ENCODE measurements at places on chromosomes 16 and 17.
A peak's percentile ranks its signal among the peaks of the same experiment; 100 is the strongest.

GRCh38 chr16:9061358-9061813 is 30.1 kb upstream of the HAPSTR1 start:
- peak; percentile 12 for DNase-seq

DNA sequence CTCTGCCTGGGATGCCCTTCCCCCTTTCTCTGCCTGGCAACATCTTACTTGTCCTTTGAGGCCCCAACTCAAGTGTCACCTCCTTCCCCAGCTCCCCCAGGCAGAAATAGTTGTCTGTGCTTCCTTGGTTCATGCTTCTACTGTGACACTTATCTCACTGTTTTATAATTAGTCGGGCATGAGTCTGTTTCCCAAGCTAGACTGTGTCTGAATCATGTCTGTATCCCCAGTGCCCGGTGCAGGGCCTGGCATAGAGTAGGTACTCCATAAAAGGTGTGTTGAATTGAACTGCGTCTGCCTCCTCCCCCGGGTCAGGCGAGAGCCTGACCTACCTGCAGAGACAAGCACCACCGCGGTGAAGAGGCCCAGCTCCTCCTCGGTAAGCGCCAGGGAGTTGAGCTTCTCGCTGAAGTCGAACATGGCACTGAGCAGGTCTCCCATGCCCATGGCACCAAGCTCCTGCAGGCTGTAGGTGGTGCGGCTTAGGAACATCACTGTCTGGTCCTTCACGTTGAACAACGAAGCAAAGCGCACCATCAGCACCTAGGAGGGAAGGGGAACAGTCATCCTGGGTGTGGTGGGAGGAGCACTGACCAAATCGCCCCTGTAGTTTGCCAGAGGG is 6.7 kb downstream of the NR1D1 start:
- DNase-seq = no peak

DNA sequence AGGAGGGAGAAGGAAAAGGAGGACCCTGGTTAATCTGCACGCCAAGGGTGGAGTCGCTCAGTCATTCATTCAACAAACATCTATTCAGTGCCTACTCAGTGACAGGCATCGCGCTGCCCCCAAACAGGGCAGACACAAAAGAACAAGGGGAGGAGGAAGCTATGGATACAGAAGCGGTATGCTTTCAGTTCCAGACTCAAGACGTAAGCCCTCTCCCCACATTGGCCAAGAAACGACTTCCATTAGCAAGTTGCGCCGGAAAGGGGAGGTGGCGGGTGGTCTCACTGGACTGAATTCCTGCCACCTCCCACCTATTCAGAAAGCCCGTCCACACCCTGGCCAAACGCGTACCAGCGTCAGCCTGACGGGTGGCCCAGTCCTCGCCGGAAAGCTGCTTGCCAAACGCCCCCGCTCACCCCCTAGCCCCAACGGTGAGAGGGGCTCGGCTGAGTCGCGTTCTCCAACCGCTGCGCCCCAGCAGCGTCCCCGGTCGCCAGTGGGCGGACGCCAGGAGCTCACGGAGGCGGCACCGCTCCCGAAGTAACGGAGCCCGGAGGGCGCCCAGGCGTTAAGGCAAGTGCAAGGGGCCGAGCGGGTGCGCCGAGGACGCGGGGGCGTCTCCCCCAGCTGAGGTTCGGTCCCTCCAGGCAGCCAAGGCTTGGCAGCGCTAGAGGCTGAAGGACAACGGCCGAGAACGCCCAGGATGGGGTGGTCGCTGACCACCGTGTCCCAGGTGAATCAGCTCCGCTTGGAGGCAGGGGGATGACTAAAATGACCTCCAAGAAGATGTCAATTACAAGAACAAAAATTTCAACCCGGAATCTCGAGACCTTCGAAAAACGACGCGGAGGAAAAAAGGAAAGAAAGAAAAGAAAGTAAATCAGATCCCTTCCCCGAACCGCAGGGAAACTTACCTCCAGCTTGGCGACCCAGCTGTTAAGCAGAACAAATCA is 470.7 kb downstream of the SOX9 start:
- DNase-seq = peak; percentile 53

- DNase-seq = no peak
Observed at GRCh38 chr17:21119919-21120249, 6.9 kb upstream of the DHRS7B start.

GRCh38 chr17:28657756-28658155 is 4.0 kb downstream of the SDF2 start:
- no peak for DNase-seq

DNA sequence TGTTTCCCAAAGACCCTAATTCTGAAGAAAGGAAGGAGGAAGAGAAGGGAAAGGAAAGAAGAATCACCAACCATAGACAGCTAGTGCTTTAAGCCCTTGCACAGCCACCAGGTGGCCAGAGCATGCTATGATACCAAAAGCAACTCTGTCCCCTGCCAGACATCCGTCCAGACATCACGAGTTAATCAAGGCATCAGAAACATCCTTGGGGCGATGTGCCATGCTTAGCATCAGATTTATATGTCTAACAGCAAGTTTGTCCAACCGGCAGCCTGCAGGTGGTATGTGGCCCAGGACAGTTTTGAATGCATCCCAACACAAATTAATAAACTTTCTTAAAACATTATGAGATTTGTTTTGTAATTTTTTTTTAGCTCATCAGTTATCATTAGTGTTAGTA is 2.9 kb upstream of the CRYBA1 start:
- DNase-seq = no peak

DNA sequence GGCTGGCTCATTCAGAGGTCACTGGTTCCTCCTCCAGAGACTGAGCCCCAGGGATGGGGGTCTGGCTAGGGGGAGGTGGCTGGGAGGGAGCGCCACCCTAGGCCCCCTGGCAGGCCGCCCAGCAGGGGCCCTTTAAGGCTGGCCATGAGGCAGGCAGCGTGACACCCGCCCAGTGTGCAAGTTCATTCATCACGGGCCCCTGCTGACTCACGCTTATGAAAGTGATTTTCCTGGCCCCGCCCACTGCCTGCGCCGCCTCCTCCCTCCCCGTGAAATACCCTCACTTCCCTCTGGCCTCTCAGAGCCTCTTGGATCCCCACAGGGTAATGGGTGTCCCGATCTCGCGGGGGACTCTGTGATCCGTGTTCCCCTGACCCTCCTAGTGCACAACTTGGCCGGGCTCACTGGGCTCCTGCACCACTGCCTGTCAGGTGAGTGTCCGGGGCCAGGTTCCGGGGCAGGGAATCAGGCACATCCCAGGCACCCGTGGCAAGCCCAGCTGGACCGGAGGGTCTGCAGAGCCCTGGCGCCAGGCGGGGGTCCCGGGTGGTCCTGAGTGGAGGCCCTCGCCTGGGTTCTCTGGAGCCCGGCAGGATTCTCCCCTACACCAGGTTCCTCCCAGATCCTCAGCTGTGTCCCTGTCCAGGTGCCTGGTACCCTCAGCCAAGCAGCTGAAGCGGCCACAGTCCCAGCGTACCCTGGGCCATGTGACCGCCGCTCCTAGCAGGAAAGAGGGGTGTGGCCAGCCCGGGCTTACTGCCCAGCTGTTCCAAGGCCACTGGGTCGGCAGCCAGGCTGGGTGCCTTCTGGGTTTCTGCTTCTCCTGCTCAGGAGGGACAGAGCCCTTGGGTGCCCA is at the start of gene OSGIN1:
Gene OSGIN1 (plus strand): TSS at position 301 of the 856 bp plus-strand sequence. CDS start 4,432 bp downstream, outside the sequence.
- peak; percentile 56 for DNase-seq

DNA sequence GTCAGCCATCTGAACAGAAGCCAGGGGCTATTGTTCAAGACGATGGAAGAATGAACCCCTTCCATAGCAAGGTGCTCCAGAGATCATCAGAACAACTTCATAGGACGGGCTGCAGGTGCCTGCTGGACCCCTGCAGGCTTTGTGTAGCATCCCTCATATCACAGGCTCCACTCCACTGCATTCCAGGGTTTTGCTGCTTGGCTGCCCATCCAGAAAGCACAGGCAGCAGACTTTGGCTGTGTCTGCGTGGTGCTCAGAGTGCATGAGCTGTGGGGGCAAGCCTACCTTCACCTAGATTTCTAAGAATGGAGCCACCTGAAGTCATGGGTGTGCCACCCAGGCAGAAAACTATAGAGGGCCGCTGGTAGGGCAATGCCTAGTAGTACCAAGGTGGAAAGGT is 93.9 kb upstream of the NLRP1 start:
- DNase-seq = no peak

GRCh38 chr16:50702725-50703124 is 9.3 kb downstream of the NOD2 start:
- no peak for DNase-seq

DNA sequence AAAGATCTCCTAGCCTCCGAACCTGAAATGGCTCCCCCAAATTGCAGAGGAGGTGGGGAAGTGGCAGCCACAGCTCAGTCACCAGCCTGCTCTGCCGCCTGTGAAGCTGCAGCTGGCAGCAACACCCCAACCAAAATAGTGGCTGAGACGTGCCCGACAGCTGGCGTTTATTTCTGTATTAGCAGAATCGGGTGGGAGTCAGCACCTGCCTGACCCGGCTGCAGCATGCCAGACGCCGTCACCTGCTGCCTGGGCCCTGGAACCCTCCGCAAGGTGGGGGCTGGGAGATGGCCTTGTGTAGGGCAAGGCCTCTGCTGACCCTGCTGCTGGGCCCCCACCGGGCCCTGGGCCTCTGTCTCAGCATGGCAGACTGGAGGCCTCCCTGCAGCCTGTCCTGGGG is 17.5 kb upstream of the PABPN1L start:
- no peak for DNase-seq

GRCh38 chr16:29815032-29815721 is 775 bp upstream of the PAGR1 start:
- no peak for DNase-seq

- DNase-seq = peak; percentile 74
Observed at GRCh38 chr17:82367724-82368524, 3.6 kb upstream of the UTS2R start.

- DNase-seq = no peak
Observed at GRCh38 chr16:630249-630814, 453 bp upstream of the WFIKKN1 start.

- no peak for DNase-seq
Observed at GRCh38 chr17:4795168-4795567, 796 bp upstream of the PSMB6 start.

- no peak for DNase-seq
Observed at GRCh38 chr17:6926667-6927066, 69.2 kb upstream of the ALOX12 start.

DNA sequence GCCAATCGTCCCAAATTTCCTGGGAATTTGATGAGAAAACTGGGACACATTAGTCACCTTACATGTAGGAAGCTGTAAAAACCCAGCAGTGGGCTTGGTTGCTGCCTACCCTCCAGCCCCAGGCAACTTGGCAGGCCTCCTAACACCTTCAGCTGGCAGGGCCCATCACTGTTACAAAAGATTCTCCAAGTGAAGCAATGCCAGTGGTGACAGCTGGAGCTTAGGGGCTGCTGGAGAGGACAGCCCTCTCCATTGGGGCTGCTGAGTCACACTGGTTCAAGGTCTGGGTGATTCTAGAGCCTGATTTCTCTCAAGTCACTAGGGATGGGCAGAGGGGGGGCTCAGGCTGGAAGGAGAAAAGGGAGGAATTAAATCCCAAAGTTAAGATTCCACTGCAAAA is 180.6 kb downstream of the COPRS start:
- no peak for DNase-seq

- DNase-seq = no peak
Observed at GRCh38 chr17:17079761-17080160, 37.5 kb downstream of the MPRIP start.

- DNase-seq = no peak
Observed at GRCh38 chr17:12624211-12624610, 41.5 kb upstream of the MYOCD start.
